ENCODE measurements at places on chromosomes 4 and X.

DNA sequence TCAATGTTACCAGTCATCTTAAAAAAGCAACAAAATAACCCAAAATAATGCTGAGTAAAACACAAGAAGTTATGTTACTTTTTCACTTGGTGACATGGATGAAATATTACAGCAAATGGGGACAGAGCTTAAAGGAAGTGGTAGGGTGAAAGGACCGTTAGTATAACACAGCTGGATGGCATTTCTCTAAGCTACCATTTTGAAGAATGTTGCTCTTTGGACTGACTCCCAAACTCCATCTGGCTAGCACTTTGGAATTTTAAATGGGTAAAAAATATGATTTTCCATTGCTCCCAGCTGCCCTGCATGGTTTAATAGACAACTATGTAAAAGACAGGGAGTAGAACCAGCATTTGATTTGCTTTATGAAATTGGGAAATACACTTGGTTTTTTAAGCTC is 27.6 kb downstream of the CLCN5 start:
- DNase-seq = no peak

DNA sequence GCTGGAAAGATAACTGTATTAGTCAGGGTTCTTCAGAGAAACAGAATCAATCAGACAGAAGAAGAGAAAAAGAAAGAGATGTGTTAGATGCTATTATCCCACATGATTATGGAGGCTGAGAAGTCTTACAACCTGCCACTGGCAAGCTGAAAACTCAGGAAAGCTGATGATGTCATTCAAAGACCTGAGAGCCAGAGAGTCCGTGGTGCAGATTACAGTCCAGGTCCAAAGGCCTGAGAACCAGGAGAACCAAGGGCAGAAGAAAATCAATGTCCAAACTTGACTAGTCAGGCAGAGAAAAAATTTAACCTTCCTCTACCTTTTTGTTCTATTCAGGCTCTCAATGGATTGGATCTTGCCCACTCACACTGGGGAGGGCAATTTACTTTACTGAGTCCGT is 172.5 kb downstream of the QDPR start:
- no peak for DNase-seq

DNA sequence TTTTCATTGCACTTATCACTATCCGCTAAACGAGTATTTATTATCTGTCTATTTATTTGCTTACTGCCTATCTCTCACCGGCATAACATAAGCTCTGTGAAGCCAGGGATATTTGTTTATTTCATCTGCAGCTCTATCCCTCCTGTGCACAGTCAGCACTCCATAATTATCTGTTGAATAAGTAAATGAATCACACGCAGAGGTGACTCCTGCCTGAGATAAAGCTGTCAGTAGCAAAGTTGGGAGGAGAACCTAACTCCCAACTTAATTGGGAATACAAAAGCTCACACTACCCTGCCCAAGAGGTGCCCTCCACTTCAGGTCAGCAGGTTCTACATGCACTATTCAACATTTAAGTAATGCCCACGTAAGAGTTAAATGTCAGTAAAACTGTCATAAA is 85.7 kb downstream of the CORIN start:
- no peak for DNase-seq

DNA sequence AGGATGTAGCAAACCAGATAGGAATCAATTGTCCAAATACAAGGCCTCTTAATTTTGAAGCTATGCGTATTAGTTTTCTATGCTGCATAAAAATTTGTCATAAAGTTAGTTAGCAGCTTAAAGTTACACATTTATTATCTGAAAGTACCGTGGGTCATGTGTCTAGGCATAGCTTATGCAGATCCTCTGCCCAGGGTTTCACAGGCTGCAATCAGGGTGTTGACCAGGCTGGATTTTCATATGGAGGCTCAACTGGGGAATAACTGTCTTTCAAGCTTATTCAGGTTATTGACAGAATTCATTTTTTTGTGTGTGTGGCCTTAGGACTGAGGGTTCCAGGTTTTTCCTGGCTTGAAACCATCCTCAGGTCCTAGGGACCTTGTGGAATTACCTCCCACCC is 265.1 kb downstream of the SLC39A8 start:
- no peak for DNase-seq

- peak; percentile 6 for DNase-seq
Measured at GRCh38 chr4:116180157-116180601, 905.2 kb downstream of the TRAM1L1 start.

- DNase-seq = no peak
Measured at GRCh38 chrX:143437439-143437838, 79.8 kb downstream of the SPANXN3 start.

GRCh38 chr4:83438719-83439118 is 16.9 kb downstream of the HELQ start:
- no peak for DNase-seq

DNA sequence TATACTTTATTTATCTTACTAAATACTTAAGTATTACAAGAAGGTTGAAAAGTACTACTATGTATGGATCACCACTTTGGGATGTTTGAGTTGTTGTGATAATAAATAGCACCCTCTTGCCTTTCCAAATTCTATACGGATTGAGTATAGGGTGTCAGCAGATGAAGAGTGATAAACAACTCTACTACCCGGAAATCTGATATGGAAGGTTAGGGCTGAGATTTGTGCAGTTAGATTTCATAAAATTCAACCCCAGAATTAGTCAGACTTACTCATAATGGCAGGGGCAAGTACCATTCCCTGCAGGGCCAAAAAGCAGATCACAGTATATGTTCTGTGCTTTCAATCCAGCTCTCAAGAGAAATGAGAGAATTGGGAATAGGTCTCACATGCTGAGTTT is 1008.9 kb upstream of the PCDH7 start:
- no peak for DNase-seq

- DNase-seq = no peak
Measured at GRCh38 chr4:5970381-5971077, 47.7 kb downstream of the C4orf50 start.
